ENCODE measurements at places on chromosomes 13 and 19.

DNA sequence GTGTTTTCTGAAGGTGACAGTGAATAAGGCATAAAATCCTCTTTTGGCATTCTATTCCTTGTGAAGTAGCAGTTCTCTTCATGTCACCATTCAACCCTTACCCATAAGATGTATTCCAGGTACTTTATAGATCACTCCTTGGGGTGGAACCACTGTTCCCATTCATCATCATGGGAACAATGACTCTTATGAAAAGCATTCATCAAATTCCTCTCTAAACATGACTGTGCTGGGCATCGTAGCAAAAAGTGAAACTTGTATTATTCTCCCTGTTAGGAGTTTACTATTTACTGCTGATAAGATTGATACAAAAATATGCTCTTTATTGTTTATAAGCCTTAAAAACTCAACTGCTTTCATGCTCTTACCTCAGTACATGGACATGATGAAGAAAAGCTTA, 793.4 kb downstream of the LIG4 start:
- DNase-seq, result no peak

DNA sequence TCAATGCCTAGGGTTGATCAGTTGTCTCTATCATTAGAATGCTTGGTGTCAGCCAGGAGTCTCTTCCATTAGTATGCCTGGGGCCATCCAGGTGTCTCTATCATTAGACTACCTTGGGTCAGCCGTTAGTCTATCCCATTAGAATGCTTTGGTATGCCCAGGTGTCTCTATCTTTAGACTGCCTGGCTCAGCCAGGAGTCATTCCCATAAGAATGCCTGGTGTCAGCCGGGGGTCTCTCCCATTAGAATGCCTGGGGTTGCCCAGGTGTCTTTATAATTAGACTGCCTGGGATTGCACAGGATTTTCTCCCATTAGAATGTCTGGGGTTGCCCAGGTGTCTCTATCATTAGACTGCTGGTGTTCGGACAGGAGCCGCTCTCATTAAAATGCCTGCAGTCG, 1442.9 kb downstream of the UQCRFS1 start:
- no peak for DNase-seq

- DNase-seq, result no peak
Observed at GRCh38 chr19:1636325-1637236, 15.8 kb downstream of the TCF3 start.

GRCh38 chr13:40470660-40471059, 195.8 kb downstream of the FOXO1 start:
- DNase-seq, result no peak

- no peak for DNase-seq
Observed at GRCh38 chr13:108769213-108770070, 140.0 kb downstream of the MYO16 start.

DNA sequence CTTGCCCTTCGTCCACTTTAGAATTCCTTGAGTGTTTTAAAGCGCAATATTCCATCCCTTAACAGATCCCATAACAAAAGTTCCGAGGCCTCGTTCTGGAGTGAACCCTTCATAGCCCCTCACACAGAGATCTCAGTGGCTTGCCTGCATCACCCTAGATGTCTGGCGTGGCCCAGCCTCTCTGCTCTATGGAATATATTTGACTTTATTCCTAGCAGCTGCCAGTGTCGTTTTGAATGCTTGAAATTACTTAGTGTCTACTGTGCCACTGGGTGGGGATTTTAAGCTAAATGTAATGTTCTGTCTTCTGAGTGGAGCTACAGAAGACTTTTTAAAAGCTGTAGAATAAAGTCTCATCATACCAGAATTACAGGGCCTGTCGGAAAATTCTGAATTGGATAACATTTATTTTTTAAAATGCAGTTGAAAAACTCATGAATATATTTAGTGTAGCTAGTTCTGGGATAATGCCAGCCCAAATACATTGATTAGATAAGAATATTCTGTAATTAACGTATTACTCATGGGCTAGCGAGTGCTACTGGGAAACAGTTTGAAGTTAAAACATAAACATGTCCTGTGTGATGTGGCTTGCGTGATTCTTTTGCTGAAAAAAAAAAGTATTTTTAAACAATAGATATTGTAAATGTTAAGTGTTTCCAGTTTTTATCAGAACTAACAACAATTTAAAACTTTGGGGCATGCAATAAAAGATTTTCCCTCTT, 111.8 kb downstream of the ESD start:
- DNase-seq, result no peak

- DNase-seq, result no peak
Observed at GRCh38 chr13:81987159-81987558, 1646.2 kb upstream of the SPRY2 start.

DNA sequence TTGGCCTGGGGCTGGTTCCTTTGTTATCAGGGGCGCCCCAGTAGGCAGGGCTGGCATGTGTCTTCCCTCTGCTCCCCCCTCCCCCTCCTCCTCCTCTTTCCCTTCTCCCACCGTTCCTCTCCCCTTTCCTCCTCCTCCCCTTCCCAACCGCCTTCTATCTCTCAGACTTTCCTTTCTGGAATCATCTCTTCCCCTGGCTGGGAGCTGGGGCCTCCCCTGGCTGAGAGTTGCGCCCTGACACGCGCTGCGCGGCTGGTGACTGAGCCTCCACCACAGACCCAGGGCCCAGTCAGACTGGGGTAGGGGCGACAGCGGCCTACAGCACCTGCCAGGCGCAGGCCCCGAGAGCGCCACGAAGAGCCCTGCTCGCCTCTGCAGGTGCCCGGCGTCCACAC, 2.8 kb downstream of the PNMA8B start:
- no peak for DNase-seq

GRCh38 chr13:33096886-33097605, 80.8 kb downstream of the KL start:
- DNase-seq, result no peak

- no peak for DNase-seq
Observed at GRCh38 chr19:13860679-13861391, 16.1 kb upstream of the NANOS3 start.

DNA sequence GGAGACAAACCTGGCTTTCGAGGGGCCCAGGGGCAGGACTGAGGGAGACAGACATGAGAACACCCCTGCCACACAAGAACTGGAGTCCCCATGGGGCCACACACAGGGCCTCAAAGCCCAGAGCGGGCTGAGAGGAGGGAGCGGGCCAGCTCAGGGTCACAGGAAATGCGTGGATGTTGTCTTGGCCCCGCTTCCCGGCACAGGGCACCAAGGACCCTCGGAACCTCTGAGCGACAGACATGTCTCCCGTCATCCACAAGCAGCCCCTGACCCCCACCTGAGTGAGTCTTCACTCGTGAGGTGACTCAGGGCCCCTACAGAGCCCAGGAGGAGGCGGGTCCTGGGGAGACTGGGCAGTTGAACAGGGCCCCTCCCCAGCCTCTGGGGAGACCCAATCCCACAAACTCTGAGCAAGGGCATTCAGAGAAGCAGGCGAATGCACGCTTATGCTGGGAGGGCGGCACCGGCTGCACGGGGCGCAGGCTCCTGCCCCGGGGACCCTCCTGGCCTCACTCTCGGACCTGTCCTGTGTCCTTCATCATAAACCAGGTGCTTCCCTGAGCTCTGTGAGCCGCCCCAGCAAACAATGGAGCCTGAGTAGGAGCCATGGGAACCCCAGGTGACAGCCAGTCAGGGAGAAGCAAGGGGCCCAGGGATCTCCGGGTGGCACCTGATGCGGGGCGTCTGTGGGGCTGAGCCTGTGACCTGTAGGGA, 20.1 kb downstream of the SGTA start:
- DNase-seq, result no peak

- no peak for DNase-seq
Observed at GRCh38 chr13:95411428-95412040, 110.3 kb upstream of the ABCC4 start.

GRCh38 chr13:103618151-103618550, 551.9 kb upstream of the SLC10A2 start:
- no peak for DNase-seq

- DNase-seq, result no peak
Observed at GRCh38 chr19:51546107-51546649, 14.7 kb upstream of the SIGLEC6 start.

DNA sequence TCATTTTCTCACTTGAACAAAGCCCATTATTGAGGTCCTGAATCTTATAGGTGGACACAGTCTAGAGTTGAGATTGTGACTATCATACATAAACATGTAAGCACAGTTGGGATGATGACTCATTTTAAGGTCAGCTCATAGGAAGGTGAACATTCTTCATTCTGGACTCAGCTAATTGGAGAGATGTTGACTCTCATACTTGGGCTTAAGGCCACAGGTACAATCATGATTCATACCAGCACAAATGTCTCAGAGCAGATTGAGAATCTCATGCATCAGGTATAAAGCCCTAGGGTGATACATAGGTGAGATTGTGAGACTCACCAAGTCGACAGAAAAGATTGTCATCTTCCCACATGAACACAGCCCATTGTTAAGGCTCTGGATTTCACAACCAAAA, 62.3 kb upstream of the ZNF724 start:
- DNase-seq, result no peak

DNA sequence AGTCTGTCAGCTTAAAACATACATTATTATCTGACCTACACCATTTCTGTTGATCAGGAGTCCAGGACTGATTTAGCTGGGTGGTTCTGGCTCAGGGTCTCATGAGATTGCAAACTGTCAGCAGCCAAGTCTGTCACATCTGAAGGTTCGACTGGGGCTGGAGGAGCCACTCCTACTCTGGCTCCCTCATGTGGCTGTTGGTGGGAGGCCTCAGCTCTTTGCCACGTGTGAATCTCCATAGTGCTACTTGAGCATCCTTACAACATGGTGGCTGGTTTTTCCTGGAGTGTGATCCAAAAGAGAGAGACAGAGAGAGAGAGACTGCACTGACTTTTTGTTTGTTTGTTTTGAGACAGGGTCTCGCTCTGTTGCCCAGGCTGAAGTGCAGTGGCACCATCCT, 63.6 kb upstream of the NFIC start:
- no peak for DNase-seq

DNA sequence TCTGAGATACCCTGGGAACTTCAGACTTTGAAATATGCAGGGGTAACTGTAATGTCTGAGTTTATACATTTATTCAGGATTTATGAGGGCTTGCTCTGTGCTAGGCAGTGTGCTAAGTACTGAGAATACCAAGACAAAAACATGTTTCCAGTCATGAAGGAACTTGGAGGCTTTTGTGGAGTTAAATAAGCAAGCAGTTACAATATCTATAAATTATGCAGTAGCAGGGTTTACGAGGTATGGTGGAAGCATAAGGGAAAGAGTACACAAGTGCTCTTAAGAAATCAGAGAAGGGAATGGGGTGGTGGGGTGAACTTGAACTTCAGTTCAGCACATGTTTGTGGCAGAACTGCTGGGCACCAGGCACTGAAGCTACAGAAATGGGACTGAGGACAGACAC, 28.0 kb downstream of the MAB21L1 start:
- DNase-seq, result no peak

DNA sequence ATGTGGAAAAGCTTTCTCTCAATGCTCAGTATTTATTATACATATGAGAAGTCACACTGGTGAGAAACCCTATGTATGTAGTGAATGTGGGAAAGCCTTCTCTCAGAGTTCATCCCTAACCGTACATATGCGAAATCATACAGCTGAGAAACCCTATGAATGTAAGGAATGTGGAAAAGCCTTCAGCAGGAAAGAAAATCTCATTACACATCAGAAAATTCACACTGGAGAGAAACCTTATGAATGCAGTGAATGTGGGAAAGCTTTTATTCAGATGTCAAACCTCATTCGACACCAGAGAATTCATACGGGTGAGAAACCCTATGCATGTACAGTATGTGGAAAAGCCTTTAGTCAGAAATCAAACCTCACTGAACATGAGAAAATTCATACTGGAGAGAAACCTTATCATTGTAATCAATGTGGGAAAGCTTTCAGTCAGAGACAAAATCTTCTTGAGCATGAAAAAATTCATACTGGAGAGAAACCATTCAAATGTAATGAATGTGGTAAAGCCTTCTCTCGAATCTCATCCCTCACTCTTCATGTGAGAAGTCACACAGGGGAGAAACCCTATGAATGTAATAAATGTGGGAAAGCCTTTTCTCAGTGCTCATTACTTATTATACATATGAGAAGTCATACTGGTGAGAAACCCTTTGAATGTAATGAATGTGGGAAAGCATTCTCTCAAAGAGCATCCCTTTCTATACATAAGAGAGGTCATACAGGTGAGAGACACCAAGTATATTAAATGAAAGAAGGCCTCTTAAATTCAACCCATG, 34.4 kb downstream of the ZNF568 start:
- no peak for DNase-seq

GRCh38 chr13:51728275-51728673, 75.7 kb downstream of the DHRS12 start:
- DNase-seq, result no peak

DNA sequence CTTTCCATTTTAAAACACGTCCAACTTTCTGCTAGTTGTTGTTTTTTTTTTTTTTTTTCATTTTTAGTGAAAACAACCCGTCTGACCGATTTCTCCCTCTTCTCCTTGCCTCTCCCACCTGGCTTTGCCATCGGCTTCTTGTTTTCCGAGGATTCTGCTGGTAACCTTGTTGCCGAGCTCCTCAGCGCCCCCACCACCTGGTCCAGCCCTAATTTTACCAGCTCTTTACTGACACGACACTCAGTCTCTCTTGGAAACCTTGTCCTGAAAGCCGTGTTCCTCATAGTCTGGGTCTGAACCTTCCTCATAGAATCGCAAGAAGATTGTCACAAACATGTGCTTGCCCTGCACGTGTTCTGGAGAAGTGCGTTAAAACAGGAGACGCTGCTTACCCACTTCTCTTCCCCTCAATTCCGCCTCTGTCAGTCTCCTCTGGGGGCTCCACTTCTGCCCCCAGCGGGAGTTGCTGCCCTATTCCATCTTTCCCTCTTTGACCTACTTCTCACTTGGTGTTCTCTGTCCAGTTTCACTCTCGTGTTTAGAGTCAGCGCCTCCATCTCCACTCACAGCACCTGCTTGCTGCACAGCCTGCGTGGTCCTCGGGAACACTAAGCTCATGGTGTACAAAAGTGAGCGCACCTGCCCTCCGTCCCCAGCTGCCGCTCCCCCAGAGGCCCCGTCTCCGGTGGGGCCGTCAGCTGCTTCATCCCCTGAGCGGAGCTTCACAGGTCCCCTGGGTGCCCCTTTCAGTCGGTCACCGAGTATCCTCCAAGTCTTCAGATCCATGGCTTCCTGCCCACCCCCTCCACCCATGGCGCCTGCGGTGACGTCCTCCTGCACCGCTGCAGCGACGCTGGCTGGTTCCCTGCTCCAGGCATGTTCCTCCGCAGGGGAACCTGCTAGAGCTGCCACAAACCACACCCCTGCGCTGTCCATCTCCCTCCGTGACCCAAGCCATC, 65.1 kb downstream of the TM9SF2 start:
- no peak for DNase-seq

- DNase-seq, result no peak
Observed at GRCh38 chr13:95221971-95222732, 79.1 kb downstream of the ABCC4 start.

GRCh38 chr13:77565635-77566034, 30.1 kb downstream of the SCEL start:
- no peak for DNase-seq

DNA sequence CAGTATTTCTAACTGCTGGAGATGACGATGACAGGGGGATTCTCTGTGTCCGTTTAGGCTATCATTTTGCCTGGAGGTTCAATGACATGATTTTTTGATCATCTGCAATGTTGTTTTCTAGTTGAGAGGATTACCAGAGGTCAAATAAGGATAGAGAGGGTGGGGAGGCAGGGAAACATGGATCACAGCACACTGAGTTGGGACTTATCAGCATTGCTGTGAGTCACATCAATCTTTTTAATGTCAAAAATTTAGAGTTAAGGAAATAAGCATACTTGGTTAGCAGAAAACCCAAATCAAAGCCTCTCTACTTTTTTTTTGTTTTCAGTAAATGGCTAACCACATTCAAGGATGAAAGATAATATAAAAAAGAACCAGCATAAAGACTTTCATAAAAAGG, 43.0 kb upstream of the CSNK1A1L start:
- no peak for DNase-seq
